ENCODE measurements at places on chromosomes 6 and 20.
A peak's percentile ranks its signal among the peaks of the same experiment; 100 is the strongest.

GRCh38 chr20:51378171-51378928 lies 164.2 kb downstream of the NFATC2 start:
- no peak for DNase-seq

GRCh38 chr6:107730106-107730505 lies 94.0 kb downstream of the SCML4 start:
- peak; percentile 28 for DNase-seq

- no peak for DNase-seq
Observed at GRCh38 chr6:142334294-142334693, 32.5 kb downstream of the ADGRG6 start.

DNA sequence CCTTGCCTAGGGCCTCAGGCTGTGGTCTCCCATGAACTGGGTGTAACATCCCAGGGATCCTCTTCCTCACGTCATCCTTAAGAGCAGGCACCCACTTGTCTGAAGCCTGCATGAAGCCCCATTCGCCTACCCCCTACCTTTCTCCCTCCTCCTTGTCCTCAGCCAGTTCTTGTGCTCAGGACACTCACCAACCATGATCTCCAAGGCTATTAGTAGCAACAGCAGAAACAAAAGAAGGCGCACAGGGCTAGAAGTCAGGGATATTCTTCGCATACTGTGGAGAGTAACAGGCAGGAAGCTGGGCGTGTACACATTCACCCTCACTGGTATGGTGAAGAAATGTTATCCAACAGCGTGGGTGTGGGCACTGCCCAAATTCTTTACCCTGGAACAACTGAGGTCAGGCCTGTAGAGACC lies 7.3 kb downstream of the RAET1E start:
- DNase-seq: no peak

DNA sequence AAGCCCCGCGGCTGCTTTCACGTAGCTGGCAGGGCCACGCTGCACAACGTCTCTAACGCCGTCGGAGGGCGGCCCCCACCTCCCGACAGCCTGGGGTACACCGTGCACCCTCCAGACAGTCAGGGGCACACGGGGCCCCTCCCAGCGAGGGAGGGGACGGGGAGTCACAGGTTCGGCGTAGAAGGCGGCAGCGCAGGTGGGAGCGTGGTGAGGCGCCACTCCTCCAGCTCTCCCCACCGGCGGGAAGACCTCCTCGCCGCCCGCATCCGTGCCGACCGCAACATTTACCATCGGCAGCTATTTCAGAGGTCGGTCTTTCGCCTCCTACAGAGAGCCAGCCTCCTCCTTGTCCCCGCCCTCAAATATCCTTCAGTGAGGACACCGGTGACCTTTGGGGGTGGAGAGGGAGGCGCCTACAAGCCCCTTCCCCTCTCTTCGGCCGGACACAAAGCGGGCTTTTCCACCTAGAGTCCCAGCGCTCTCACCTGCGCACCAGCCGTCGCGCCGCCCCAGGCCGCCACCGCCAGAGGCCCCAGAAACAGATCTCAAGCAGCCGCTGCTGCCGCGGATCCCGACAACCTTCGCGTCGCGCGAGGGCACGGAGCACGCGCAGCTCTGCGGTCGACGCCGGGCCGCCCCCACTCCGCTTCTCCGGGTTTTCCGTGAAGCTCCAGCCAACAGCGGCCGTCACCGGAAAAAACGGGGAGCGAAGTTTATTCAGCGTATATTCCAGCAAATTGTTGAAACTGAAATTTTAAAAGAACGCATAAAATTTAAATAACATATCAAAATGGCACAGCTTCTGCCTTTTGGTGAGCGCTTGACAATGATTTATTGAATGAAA lies at the start of gene MKKS:
TSS of gene MKKS (minus strand) at position 600 of the 844 bp plus-strand sequence. CDS start 20,708 bp downstream, outside the sequence.
- DNase-seq: peak; percentile 68

- DNase-seq: no peak
Observed at GRCh38 chr6:85364344-85364743, 85.5 kb upstream of the NT5E start.

DNA sequence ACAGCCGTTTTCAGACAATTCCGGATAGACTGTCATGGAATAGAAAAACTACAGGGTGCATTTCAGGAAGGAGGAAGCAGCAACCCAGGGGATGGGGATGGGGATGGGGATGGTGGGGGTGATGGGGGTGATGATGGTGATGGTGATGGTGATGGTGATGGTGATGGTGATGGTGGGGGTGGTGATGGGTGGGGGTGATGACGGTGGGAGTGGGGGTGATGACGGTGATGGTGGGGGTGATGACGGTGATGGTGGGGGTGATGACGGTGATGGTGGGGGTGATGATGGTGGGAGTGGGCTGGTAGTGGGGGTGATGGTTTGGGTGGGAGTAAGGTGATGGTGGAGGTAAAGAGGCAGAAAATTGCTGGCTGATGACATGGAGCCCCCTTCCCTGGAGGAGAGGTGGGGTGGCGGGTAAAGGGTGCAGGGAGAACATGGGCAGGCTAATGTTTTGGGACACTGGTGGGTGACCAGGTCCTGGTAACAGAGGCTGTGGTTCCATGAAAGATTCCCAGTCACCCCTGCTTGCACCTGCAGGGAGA lies 17.5 kb downstream of the LAMA5 start:
- DNase-seq: no peak

DNA sequence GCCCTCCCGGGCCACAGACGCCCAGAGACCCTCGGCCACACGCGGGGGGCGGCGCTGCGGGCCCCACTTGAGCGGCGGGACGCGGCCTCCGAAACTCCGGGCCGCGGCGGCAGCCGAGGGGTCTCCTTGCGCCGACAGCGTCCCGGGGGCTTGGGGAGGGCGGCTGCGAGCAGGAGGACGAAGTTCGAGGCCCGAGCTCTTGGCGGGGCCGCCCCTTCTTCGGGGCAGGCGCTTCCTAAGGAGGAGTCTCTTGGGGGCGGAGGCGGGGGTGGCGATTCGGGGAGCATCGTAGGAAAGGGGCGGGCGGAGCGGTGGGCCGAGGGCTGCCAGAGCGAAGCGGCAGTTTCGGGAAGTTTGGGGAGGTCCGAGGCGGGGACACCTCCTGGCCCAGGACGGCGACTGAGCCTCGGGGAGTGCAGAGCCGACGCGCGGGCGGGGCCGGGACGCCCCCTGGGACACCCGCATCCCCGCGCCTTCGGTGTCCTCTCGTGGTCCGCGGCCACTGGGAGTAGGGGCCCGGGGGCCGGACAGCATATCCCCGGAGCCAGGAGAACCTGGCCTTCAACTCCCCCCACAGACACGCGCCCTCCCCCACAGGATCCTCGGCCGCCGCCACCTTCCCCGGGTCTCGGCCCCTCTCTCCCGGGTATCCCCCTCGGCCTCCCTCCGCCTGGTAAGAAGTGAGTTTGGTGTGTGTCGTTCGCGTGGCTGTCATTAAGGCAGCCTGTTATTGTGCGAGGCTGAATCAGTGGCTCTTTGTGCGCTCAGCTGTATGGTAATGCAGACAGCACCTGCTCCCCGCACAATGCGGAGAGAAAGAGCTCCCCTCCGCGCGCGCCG lies 613 bp upstream of the DLL1 start:
- DNase-seq: no peak

DNA sequence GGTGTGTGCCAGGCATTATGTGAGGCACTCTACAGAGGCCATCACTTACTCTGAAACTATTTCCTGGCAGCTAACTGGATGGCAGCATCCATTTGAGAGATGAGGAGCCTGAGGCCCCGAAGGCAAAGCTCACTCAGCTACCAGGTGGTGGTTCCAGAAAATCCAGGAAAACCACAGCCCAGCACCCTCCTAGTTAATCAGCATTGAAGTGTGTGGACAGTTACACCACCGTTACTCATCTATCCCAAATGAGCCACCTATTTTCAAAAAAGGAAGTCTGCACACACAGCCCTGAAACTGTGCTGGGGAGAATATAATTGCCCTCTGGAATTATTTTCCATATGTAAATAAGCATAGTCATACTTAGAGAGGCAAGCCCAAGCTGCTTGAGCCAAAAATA lies 67.4 kb downstream of the CNBD2 start:
- no peak for DNase-seq

DNA sequence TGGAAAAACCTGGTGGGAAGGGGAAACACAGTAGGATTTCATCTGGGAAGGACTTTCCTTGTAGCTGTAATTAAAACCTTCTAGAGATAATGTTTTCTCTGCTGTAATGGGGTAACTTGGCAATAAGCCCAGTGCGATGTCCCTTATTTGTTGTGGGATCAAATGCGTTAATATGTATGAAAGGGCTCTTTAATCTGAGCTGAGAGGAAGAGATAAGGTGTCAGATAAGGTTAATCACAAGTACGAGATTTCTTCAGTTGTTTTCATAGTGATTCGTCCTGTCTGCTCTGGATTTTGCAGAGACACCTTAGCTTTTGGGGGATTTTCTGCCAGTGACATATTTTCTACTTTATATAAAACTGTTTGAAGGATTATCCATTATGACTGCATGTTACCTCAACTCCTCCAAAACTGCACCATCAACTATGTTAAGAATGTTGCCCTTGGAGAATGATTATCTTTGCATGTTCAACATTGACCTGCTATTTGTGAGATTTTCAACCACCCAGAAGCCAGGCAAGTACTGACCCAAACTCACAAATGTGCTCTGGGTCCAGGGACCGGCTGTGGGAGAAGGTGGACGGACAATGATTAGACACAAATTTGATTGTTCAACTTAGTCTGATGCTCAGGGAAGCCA lies 21.2 kb upstream of the ELOVL5 start:
- DNase-seq: no peak

DNA sequence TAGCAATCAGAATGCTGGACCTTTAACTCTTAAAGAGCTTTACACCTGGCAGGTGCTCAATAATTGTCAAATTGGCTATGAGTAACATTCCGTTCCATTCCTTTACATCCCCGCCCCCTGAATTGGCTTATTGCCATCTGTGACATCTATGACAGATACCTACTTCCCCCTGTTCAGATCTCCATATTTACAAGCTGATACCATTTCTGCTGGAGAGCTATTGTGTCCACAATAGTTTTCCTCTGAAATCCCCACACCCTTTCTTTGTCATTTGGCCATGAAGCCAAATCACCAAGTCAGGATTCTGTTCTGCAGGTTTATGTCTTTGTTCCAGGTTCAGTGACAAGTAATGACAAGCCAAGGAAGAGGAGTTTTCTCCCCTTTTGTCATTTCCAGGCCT lies 3.2 kb downstream of the CDH26 start:
- DNase-seq: no peak

GRCh38 chr6:149060985-149061760 lies 256.3 kb upstream of the TAB2 start:
- DNase-seq: no peak

DNA sequence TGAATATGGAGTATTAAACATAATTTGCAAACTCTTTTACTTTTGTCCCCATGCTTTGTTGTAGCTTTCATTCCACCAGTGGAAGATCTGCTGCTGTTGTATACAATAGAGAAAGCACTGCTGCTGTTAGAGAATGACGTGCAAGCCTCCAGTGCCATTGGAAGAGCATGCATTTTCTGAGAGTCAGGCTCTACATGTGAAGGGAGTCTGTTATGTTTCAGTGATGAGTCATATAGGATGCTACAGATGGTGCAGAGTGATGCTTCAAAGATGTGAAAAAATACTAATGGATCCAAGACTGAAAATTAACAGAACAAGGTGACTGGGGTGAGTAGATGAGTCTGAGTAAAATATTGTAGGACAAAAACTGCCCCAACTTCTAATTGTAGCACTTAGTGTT lies 22.4 kb upstream of the BACH2 start:
- no peak for DNase-seq

GRCh38 chr6:91376686-91377085 lies 789.8 kb upstream of the MAP3K7 start:
- DNase-seq: no peak

- no peak for DNase-seq
Observed at GRCh38 chr20:29878777-29879442, 1378.6 kb upstream of the DEFB115 start.

DNA sequence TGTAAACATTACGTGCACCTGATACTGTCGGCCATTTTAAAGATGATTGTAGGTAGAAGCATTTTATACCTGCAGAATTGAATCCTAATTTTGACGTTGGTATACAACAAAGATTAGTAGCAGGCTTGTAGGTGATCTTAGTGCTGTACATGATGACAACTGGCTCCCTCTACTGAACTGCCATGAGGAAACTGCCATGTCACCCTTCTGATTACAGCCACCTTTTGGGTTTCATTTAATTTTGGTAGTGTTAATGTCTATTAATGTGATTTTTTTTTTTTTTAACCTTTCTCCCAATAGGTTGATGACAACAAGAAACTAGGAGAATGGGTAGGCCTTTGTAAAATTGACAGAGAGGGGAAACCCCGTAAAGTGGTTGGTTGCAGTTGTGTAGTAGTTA lies 2.3 kb downstream of the RPS12 start:
- DNase-seq: no peak

- no peak for DNase-seq
Observed at GRCh38 chr6:1612974-1613306, 3.2 kb downstream of the FOXC1 start.

- DNase-seq: no peak
Observed at GRCh38 chr6:90356012-90356421, 59.4 kb upstream of the BACH2 start.

DNA sequence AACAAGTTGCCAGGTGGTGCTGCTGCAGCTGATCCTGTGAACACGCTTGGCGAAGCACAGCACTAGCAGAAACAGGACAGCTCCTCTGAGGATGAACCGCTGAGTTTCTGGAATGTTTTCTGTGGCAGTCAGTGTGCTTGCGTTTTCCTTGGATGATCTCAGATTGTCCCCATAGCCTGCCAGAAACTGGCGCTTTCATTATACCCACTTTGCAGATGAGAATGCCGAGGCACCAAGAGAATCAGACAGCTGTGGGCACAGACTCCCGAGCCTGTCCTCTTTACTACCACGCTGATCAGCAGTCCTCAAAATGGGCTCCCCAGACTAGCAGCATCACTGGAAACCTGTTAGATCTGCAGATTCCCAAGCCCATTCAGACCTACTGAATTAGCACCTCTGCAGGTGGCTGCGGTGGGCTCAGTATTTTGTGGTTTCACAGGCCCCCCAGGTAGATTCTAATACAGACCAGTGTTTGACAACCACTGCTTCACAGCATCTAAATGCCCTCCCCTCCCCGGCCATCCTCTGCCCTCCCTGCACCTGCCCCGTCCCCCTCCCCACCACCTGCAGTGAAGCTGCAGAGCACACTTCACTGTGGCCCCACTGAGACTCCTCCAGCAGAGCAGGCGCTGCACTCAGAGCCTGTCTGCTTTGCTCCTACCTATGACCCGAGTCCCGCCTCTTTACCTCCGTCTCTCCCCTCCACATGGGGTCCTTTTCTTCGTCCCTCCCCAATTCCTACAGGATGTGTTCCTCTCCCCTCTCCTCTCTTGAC lies 29.6 kb downstream of the SPATA2 start:
- no peak for DNase-seq

- DNase-seq: peak; percentile 2
Observed at GRCh38 chr20:57656821-57657534, 36.8 kb upstream of the ZBP1 start.

GRCh38 chr6:75233092-75233615 lies 10.4 kb downstream of the COX7A2 start:
- no peak for DNase-seq

- no peak for DNase-seq
Observed at GRCh38 chr6:16950302-16950701, 151.5 kb upstream of the STMND1 start.

GRCh38 chr6:121435444-121436069 lies at the start of gene GJA1:
Gene GJA1 (plus strand): TSS chr6:121435646. CDS start chr6:121446848, 11,202 bp downstream.
- no peak for DNase-seq

GRCh38 chr6:91486200-91486599 lies 899.3 kb upstream of the MAP3K7 start:
- DNase-seq: no peak

GRCh38 chr6:9647599-9647998 lies 767.3 kb downstream of the TFAP2A start:
- DNase-seq: no peak

GRCh38 chr20:53381568-53382262 lies 211.9 kb downstream of the ZNF217 start:
- no peak for DNase-seq

All from activated T-helper 1 cell treated with anti-CD3 and anti-CD28 coated beads, Interleukin-2, amount 50 U/mL, for 16 hours (primary cell).